ENCODE measurements at places on chromosomes 4 and X.

GRCh38 chr4:174380699-174381439 is 97.2 kb downstream of the CEP44 start:
- DNase-seq = no peak

DNA sequence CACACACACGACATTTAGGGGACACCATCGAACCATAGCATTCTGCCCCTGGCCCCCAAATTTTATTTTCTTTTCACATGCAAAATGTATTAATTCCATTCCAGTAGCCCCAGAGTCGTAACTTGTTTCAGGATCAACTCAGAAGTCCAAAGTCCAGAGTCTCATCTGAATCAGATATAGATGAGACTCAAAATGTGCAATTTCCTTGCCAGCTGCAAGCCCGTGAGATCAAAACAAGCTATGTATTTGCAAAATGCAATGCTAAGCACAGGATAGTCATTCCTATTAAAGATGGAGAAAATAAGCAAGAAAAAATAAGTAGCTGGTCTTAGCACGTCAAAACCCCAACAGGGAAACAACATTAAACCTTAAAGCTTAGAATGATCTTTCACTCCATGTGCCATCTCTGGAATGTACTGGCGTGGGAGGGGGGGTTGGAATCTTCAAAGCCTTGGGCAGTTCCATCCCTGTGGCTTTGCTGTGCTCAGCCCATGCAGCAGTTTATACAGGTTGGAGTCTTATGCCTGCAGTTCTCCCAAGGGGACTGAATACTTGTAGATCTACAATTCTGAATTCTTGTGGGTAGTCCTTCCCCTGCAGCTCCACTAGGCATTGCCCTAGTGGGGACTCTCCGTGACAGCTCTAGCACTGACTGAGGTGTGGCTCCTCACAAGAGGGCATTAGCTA is 47.7 kb upstream of the SYTL5 start:
- no peak for DNase-seq

DNA sequence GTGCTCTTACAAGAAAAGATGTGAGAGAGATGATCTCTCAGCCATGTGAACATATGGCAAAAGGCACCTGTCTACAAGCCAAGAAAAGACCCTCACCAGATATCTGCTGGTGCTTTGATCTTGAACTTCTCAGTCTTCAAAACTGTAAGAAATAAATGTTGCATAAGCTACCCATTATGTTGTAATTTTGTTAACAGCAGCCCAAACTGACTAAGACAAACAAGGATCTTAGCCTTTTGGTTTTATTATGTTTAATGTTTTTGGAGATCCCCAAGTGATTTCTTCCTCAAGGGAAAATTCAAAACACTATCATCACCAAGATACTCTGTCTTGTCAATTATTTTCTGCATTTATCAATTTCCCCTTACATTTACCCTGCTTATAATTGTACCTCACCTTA is 21.8 kb upstream of the CCNI start:
- DNase-seq = no peak

DNA sequence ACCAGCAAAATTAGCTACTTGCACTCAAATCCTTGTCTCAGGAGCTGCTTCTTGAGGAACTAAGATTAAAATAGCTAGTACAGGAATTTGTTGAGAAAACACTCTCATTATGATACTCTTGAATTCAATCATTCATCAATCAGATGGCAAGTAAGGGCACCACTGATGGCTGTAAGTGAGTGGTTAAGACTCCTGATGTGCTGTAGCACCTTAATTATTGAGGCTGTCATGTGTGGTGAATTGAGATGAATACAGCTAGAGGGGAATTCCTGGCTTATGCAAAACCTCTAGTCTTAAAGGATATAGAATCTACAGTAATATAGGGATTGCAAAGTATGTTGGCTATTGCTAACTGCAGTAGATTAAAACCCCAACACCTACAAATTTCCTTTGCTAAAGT is 509.1 kb downstream of the IQCM start:
- no peak for DNase-seq

DNA sequence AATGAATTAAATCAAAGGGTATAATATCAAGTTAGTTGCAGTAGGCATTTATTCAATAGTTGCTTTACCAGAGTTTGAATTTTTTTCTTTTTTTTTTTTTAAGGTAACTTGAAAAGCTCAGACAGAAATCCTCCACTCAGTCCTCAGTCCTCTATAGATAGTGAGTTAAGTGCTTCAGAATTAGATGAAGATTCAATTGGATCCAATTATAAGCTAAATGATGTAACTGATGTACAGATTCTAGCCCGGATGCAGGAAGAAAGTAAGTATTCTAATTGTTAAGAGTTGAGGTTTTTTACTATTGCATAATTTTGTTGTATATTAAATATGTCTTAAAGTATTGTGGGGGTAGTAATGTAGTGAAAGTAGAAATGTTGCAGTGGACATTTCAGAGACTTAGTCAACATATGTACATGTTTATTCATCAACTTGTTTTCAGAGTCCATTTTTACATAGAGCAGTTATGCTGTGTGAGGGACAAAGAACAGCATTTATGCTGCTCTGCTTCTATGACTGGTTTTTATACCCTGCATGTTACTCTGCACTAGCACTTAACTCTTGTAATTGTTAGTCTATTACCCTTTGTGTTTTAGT is 38.4 kb downstream of the SLAIN2 start:
- DNase-seq = no peak

- no peak for DNase-seq
These were observed 78.7 kb downstream of the RBM47 start for GRCh38 chr4:40550948-40551462.

DNA sequence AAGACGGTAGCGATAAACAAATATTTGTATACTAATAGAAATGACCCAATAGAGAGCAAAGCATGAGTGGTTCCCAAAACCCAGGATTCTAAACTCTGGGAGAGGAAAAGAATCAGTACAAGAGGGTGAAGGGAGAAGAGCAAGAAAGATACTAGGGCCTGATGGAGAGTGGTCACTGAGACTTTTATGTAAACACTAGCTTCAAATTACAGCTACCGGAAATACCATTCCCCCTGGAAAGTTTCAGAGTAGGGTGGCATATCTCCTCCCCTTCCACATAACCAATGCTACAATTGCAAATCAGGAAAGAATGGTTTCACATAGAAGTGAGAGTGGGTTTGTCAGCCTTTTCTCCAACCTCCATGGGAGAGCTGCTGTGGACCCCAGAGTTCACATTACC is 77.1 kb downstream of the EIF4E start:
- DNase-seq = no peak

DNA sequence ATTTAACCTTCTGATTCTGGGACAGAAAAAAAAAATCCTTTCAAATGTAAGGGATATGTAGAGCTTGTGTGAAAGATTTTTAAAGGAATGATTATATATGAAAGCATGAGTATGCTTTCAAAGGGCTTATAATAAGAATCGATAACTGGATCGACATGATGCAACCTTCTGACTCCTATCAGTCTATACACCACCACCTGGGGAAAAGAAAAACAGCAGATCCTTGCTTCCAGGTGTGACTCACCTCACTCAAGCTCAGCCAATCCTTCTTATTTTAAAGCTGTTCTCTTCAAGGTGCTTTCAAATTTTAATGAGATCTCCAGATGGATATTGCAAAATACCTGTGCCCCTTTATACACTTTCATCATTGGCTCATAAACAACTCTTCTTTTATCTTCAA is 102.1 kb upstream of the EDNRA start:
- DNase-seq = no peak

DNA sequence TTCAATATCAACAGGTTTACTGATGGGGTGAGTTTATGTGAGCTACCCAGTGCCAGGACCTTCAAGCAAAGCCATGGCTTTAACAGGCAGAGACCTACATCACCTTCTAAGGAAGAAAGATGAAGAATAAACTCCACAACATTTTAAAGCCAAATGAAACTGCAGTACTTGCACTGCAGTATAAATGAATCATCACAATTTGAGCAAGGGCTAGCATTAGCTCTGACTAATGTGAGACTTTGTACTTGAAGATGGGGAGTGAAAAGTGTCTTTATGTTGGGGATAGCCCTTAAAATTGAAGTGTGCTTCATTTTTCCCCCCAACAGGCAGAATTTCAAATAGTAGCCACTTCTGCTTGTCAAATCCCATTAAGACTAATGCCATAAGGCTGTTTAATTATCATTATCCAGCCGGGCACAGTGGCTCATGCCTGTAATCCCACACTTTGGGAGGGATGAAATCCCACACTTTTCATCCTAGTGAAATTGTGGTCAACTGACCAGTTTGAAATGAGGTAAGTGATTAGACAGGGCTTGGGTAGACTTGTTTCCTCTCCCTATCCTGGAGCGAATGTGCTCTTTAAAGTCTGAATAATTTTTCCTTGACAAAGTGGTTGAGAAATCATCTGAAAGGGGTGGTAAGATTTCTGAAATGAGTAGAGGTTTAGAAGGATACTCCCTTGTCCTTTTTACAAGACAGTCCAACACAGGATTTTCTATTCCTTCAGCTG is 27.2 kb upstream of the GPR34 start:
- DNase-seq = no peak

- DNase-seq = no peak
These were observed 800.0 kb downstream of the PDHA2 start for GRCh38 chr4:96639932-96640331.

DNA sequence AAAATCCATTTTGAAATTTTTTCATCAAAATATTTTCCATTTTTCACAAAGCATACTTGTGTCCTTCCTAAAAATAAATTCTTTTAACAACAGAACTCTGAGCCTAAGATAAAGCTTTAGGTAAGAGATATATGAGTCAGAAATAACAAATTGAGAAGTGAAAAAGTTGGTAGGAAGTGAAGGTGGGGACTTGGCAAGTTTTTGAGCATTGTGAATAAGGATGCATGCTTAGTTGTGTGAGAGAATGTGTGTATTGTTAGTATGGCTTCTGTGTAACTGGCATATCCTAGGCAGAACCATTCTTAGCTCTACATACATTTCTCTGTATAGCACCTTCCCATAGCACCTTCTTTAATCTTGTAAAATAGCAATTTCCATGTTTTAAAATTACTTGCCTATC is 6.8 kb downstream of the ASB5 start:
- no peak for DNase-seq

DNA sequence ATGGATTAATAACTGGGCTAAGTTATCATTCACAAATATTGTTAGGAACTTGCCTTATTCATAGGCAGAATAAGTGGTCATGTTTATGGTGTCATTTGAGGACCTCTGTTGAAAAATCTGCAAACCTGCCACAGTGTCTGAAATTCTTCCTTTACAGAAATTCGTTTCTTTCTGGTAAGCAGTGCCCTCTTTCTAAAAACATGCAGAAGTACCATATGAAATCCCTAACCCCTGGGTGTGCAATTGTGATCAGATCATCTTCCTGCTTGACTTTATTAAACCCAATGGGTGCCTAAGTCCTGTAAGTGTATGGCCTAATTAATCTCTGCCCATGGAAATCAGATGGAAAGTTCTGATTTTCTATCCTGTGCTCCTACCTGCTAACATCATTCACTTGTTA is 4.4 kb upstream of the HTATSF1 start:
- no peak for DNase-seq

DNA sequence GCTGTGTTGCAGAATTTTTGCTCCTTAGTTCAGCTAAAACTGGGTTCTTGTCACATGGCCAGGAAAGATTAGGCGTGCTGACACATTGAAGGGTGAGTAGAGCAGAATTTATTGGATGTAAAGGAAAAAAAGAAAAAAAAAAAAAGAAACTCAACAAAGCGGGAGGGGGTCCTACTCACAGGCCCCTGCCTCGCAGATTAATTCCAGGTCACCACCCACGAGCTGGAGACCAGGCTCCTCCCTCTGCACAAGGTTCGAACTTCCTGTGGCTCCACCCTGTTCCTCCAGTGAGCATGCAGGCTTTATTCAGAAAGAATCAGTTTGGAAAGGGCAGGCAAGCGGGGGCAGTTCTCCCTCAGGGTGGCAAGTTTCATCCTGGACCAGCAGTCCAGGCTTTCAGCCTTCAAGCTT is 17.1 kb downstream of the MGST2 start:
- no peak for DNase-seq

DNA sequence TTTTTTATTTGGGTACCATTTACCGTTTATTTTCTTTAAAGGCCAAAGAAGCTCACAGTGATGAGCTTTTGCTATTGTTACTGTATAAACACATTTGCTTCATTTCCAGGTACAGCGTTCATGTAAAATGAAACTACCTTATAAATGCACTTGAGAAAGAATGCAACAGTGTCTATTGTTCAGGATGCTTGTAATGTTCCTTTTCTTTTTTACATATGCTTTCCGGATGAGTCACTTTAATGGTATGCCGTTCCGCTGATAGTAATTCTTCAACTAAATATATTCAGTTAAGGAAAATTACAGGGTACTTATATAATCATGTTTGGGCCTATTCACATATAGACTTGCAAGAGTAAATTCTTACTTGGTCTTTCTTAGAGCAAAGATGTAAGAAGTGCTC is 354.9 kb downstream of the RPA4 start:
- DNase-seq = no peak

Measured in stimulated activated CD4-positive, alpha-beta T cell treated with anti-CD3 and anti-CD28 coated beads, Interleukin-15, amount 100 ng/mL, for 1 hour (primary cell).